ENCODE measurements at places on chromosomes 2 and 18.

DNA sequence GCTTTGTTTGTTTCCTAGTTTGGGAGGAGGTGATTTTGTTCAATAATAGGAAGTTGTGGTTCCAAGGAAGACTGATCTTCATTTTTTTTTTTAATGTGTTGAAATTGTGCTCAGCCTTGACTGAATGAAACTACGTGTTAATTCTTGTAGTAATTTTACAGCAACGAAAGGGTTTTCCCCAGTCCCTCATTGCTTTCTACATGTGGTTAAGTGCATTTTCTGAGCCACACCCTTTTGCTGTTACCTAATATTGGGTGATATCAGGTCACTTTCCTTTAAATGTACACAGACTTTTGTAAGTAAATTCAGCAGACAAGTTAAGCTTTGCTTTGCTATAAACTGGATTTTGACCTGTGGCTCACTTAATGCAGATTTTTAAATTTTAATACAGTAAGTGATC is 73.6 kb downstream of the OTX1 start:
- no peak for DNase-seq

- DNase-seq = no peak
These were observed 4.8 kb downstream of the UGP2 start for GRCh38 chr2:63846487-63846886.

DNA sequence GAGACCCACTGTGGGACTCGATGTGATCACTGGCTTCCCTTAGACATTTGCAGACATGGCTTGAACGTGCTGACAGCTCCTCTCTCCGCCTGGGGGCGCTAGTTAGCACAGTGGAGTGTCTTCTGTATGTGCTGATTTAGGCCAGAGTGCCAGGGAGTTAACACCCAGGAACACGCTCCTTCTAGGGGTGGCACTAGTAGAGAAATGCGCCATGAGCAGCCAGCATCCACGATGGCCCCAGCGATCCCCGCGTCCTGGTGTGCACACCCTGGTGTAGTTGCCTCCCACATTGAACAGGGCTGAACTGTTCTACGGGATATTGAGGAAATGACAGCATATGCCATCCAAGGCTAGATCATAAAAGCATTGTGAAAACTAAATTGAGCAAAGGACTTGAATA is 11.4 kb upstream of the NMUR1 start:
- no peak for DNase-seq

DNA sequence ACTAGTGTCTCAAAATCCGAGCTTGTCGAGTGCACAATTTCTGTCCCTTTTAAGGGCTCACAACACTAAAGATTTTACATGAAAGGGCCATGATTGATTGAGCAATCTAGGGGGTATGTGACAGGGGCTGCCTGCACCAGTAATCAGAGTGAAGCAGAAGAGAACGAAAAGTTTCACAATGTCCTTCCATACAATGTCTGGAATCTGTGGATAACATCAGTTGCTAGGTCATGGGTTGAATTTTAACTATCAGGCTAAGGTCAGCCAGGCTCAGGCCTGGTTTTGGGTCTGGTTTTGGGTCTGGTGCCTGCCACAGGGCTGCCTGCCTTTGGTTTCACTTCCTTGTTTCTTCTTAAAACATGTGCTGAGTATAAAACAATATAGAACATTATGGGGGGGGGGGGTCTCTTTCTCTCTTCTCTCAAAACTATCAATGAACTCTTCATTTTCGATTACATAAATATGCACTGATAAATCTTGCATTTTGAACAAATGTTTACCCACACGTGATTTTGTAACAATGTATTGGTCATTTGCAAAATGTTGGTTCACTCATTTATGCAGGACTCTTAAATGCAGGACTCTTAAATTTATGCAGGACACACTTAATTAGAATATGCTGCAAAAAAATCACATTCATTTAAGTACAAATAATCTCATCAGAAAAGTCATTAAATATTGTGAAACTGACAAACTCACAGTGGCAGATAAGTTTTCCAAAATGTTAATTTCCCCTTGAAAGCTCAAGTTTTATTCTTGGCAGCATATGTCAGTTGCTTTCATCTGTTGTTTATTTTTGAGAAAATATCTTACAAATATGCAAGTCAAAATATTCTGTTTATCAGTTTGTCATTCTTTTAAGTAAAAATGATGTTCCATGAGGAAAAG is 290.5 kb upstream of the KYNU start:
- DNase-seq = no peak

GRCh38 chr18:49055754-49056172 is 105.0 kb upstream of the SMAD7 start:
- DNase-seq = peak; percentile 85

GRCh38 chr2:145910416-145910815 is 1390.5 kb upstream of the ZEB2 start:
- DNase-seq = no peak

- no peak for DNase-seq
These were observed 17.1 kb downstream of the GYPC start for GRCh38 chr2:126672980-126673605.

GRCh38 chr2:118473846-118474540 is 373.5 kb downstream of the EN1 start:
- no peak for DNase-seq

GRCh38 chr2:178514664-178515063 is 34.4 kb downstream of the PLEKHA3 start:
- no peak for DNase-seq

- DNase-seq = peak; percentile 50
These were observed 111.6 kb upstream of the HAAO start for GRCh38 chr2:42903821-42904575.

DNA sequence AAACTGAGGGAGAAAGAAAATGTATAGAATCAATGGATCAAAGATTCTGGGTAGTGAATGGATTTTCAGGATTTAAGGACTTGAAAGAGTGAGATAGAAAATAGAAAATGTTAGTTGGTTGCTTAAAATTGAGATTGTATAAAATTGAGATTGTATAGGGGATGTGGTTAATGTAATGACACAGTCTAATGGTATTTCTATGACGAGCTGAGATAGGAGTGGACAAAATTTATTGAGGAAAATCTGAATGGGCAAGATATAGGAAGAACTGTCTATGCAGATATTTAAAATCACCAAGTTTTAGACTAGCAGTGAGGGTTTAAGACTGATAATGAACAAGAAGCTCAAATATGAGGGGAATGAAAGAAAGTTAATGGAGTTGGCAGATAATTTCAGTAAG is 406.6 kb downstream of the NYAP2 start:
- DNase-seq = no peak

DNA sequence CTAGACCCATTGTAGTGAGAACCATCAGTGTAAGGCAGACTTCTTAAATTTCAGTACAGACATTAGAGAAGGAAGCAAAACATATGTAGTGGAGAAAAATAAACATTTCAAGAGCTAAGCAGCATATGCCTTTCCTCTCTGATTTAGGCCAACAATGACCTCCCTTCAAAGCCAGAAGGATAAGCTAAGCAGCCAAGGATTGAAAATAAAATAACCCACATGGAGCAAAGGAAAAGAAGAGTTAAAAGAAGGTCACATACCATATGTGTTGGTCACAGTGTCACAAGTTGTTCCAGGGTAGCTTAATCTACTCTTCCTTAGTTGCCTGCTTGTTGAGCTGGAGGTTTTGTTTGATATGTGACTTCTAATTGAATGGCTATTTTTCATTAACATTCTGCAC is 15.6 kb upstream of the LAMA1 start:
- DNase-seq = no peak

GRCh38 chr2:19800796-19801195 is 101.0 kb downstream of the TTC32 start:
- no peak for DNase-seq

DNA sequence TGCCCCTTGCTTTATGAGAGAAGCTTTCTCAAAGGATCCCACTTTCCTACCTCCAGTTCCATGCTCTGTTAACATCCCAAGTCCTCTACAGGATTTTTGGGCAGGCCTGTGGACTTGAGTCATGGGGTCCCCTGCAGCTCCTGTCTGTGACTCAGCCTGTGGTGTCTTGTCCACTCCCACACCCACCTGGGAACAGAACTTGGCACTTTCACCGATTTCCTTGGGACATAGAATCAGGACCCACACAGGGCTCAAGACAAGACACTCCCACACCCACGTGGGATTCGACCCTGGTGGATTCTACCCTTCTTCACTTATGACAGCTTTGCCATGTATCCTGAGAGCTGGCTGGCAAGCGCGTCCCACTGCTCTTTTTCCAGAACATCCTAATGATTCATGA is 30.7 kb upstream of the HDAC4 start:
- DNase-seq = no peak

- no peak for DNase-seq
These were observed 75.7 kb downstream of the MBOAT2 start for GRCh38 chr2:8927510-8928455.

GRCh38 chr18:79522451-79523205 is 126.9 kb downstream of the NFATC1 start:
- DNase-seq = no peak

- no peak for DNase-seq
These were observed 659.3 kb downstream of the ERBB4 start for GRCh38 chr2:211879323-211879722.

- no peak for DNase-seq
These were observed 387.6 kb downstream of the DCDC2C start for GRCh38 chr2:4090668-4091630.

GRCh38 chr2:118250463-118250862 is 162.2 kb downstream of the INSIG2 start:
- DNase-seq = no peak

DNA sequence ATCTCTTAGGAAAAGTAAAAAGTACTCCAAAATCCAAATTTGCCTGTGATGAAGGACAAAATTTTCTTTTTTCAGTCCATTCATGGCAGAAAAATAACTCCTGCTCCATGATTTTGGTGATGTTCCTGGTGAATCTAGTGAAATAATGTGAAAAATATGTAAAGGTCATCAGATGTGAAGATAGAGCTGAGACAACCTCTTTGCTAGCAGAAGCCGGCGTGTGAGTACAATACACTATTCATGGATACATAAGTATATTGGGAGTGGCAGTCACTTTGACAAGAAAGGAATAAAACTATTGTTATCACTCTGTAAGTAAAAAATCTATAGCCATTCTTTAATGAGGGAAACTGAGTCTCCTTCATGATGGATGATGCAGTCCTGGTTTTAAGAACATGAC is 6.3 kb upstream of the SLC1A4 start:
- DNase-seq = no peak

GRCh38 chr2:95091885-95092555 is 29.6 kb downstream of the MRPS5 start:
- DNase-seq = no peak

- DNase-seq = no peak
These were observed 86.0 kb upstream of the KIF5C start for GRCh38 chr2:148789059-148789458.

- DNase-seq = no peak
These were observed 234.2 kb upstream of the NETO1 start for GRCh38 chr18:73101977-73102376.

DNA sequence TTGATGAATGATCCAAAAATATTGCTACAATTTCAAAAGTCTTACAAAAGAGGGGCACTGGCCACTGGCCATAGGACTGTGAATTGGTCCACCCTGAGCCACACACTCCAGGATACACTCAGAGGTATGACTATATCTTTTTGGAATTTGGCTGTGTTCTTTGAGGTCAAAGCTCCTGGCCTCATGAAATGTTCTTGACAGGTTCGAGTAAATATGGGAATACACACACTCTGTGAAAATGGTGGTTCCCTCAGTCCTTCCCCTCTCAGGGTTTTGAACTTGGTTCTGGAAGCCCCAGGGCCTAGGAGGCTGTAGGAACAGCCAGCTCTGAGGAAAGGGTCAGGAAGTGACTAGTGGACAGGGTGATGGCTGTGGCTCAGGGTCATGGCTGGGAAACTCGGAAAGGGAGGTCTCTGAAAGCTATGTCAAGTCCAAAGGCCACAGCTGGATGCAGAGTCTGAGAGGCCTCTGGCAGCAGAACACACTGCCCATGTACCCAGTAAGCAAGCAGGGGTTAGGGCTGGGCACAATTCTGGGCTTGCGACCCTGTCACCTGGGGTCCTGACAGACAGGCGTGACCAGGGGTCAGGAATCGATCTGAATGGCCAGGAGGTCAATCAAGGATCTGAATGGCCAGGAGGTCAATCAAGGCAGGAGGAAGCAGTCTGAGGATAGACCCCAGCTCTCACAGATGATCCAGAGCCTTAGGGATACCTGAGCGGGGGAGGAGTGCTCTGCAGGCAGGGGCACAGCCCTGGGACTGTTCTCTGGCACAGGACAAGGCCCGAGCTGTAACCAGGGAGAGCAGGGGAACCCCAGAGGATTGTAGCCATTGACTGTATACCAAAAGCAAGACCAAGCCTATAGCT is 223.4 kb upstream of the SMAD2 start:
- no peak for DNase-seq

- no peak for DNase-seq
These were observed 5.3 kb upstream of the CEP68 start for GRCh38 chr2:65050931-65051330.

- no peak for DNase-seq
These were observed 1.5 kb downstream of the OSBPL1A start for GRCh38 chr18:24396082-24396633.

GRCh38 chr2:201235860-201236811 is 24.2 kb upstream of the CASP8 start:
- peak; percentile 81 for DNase-seq

DNA sequence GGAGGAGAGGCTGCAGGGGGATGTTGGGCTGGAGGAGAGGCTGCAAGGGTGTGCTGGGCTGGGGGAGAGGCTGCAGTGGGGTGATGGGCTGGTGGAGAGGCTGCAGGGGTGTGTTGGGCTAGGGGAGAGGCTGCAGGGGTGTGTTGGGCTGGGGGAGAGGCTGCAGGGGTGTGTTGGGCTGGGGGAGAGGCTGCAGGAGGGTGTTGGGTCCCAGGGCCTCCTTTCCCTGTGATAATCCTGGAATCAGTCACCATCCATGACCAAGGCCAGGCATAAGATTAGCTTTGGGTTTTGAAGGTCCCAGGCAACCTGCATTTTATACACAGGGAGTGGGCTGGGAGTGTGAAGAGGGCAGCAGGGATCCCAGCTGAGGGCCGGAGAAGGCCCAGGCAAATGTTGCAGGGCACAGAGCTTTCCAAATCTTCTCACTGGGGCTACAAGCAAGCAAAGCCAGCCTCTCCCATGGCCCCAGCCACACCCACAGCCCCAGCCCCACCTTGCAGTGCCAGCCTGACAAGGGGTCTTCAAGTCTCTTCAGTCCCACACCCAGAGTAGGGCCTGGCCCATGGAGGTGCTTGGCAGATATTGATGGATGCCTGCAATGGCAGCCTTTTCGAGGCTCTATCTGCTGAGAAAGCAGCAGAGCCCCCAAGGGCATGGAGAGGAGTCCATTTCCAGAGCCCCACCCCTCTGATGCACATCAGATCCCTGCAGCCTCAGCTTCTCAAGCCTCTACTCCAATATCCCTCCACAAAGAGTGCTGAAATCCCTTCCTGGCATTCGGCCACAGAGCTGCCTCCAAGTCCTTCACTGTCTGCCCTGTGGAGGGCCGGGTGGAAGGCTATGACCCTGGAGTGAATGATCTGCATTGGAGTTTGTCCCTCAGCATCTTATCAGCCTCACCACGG is 50.3 kb upstream of the GLI2 start:
- DNase-seq = no peak

GRCh38 chr2:73281244-73281643 is 3.0 kb downstream of the FBXO41 start:
- no peak for DNase-seq

GRCh38 chr18:49365346-49365745 is 95.1 kb downstream of the DYM start:
- no peak for DNase-seq

Measured in Right ventricle myocardium inferior (tissue), 1 donor.